Fibroblast of the aortic adventitia (primary cell): ENCODE measurements at places on chromosomes 7 and 10. TPM values are rescaled to one million over a fixed set of nuclear protein-coding genes. Genes with fewer than 3 reads are reported as not detected.

ENTPD1 gene
- total RNA-seq = 0.09 and 0.16 TPM in 2 replicates

C1QL3 gene
- 0.09 TPM in 1 of 2 replicates, not detected in the other for total RNA-seq

ETV1 gene
- total RNA-seq = 5.8 and 75.7 TPM in 2 replicates

SVOPL gene
- not detected in 2 replicates for total RNA-seq

TMEM72 gene
- not detected in 2 replicates for total RNA-seq

EIF5AL1 gene
- total RNA-seq = 1.5 TPM in 1 of 2 replicates, not detected in the other

COL17A1 gene
- 2.0 and 2.3 TPM in 2 replicates for total RNA-seq

TLX1 gene
- 0.16 TPM in 1 of 2 replicates, not detected in the other for total RNA-seq

TSPAN33 gene
- not detected in 2 replicates for total RNA-seq

HABP2 gene
- total RNA-seq = not detected in 2 replicates

MRC1 gene
- total RNA-seq = 0.08 and 0.09 TPM in 2 replicates

SVIL gene
- 97.7 and 309 TPM in 2 replicates for total RNA-seq

IGF2BP3 gene
- total RNA-seq = 2.9 and 116 TPM in 2 replicates

TUBAL3 gene
- total RNA-seq = not detected in 2 replicates

NPC1L1 gene
- under 0.01 TPM in 1 of 2 replicates, not detected in the other for total RNA-seq

AOAH gene
- 0.74 TPM in 1 of 2 replicates, not detected in the other for total RNA-seq

DDX50 gene
- total RNA-seq = 52.6 and 70.1 TPM in 2 replicates

LIPF gene
- not detected in 2 replicates for total RNA-seq

CUZD1 gene
- total RNA-seq = 0.72 and 1.4 TPM in 2 replicates

SH2D4B gene
- not detected in 2 replicates for total RNA-seq

PAPOLB gene
- 0.18 TPM in 1 of 2 replicates, not detected in the other for total RNA-seq

NPFFR1 gene
- not detected in 2 replicates for total RNA-seq

OR2A5 gene
- total RNA-seq = not detected in 2 replicates

PROSER2 gene
- 3.1 and 4.7 TPM in 2 replicates for total RNA-seq

EEPD1 gene
- total RNA-seq = 5.2 and 5.7 TPM in 2 replicates

CC2D2B gene
- total RNA-seq = 0.09 TPM in 1 of 2 replicates, not detected in the other

ADCY1 gene
- total RNA-seq = 0.25 and 0.72 TPM in 2 replicates

GRID2IP gene
- not detected in 2 replicates for total RNA-seq

LIPK gene
- not detected in 2 replicates for total RNA-seq

CPA5 gene
- 0.09 TPM in 1 of 2 replicates, not detected in the other for total RNA-seq

ACBD7 gene
- total RNA-seq = 0.99 TPM in 1 of 2 replicates, not detected in the other

CALML3 gene
- total RNA-seq = not detected in 2 replicates

RNF133 gene
- 0.54 and 2.0 TPM in 2 replicates for total RNA-seq

ATOH7 gene
- not detected in 2 replicates for total RNA-seq

ZNF425 gene
- 4.3 and 6.5 TPM in 2 replicates for total RNA-seq

CFAP70 gene
- 1.4 and 6.1 TPM in 2 replicates for total RNA-seq

CNTNAP2 gene
- under 0.01 TPM in 1 of 2 replicates, not detected in the other for total RNA-seq

STOX1 gene
- 0.09 TPM in 1 of 2 replicates, not detected in the other for total RNA-seq

TIMM23 gene
- 54.1 and 77.6 TPM in 2 replicates for total RNA-seq

CDC14C gene
- total RNA-seq = not detected in 2 replicates
